ENCODE measurements at places on chromosomes 11 and 22.
A peak's percentile ranks its signal among the peaks of the same experiment; 100 is the strongest.

DNA sequence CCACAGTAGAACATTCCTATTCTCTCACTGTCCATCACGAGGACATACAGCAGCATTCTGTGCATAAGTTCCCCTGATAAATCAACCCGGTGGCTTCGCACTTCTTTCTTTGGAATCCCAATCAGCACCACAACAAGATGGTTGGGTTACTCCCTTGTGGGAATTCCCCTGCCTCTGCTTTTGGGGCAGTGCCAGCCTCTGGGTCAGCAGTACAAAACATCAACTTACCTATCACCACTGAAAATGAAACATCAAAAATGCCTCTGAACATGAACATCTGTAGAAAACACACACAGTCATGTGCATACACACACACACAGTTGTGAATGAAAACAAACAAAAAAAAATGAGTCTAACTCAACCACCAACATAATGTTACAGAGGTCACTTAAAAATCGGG lies 79.3 kb downstream of the KCNA4 start:
- DNase-seq: no peak

DNA sequence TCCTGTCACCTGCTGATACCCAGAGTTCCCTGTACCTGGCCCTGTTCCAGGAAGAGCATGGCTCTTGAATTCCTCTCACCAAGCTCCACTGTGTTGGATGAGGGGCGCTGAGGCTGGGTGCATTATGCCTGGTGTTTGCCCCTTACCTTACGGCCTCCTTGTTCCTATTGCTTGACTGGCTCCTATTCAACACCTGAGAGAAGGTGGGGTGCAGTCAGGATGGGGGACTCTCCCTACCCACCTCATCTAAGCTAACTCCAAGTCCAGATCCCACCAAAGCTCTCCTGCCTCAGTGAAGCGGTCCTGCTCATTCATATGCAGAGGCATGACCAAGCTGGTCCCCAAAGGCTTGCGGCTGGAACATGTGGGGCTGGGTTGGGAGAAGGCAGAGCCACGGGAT lies 35.8 kb upstream of the RIC3 start:
- DNase-seq: no peak

- peak; percentile 33 for DNase-seq
Measured at GRCh38 chr22:23591201-23591791, 11.2 kb upstream of the IGLL1 start.

DNA sequence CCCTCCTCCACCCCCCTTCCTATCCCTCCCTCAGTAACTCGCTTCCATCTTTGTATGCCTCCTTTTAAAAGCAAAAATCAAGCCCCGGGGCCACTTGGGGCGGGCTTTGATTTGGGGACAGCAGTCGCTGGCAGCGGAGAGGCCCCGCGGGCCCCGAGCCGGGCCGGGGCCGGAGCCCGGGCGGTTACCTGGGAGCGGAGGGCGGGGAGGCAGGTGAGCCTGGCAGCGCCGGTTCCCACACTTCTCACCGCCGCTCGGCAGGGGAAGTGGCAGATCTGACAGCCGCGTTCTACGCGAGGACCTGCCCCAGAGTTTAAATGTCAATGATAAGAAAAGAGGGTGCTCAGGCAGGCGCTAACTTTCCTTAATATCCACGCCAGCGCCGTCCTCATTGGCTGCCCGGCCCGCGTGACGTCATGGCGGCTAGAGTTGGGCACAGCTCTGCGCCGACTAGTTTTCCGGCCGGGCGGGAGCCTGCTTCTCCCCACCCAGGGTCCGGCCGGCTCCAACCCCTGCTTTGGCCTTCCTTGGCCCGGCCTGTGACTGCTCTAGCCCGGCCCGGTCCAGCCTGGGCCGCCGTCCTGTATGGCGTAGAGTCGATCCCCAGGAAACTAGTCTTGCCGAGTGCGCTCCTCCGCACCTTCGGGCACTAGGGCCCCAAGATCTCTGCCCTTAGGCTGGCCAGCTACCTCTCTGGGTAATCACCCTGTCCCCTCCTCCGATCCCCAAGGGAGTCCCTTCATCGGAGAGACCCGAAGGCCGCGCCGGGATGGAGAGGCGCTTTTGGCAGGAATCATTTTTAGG lies 6.7 kb upstream of the PAX6 start:
- no peak for DNase-seq

DNA sequence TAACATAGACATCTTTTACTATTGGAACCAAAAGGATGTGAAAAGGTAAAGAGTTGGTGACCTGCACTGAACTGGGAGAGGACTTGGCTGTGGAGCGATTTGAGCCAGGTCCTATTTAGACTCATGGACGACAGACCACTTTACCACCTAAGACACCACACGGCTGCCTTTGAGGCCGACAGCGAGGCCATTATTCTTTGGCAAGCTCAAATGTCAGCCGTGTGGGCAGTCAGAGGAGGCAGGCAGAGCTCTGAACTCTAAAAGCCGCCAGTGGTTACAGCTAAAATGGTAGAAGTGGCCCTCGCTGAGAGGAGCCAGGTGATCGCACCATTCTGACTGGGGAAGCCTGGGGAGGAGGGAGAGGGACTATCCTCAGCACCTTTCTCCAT lies 50.5 kb downstream of the SCUBE1 start:
- DNase-seq: no peak

GRCh38 chr11:107042748-107043147 lies 24.5 kb upstream of the GUCY1A2 start:
- DNase-seq: no peak

GRCh38 chr11:116693593-116694348 lies 79.0 kb downstream of the BUD13 start:
- DNase-seq: no peak
